Immature natural killer cell (primary cell): ENCODE measurements at places on chromosomes 2 and 18. TPM values are rescaled to one million over a fixed set of nuclear protein-coding genes. Genes with fewer than 3 reads are reported as not detected.

PDCL3 gene
- 61.5 TPM for polyA plus RNA-seq

DNA sequence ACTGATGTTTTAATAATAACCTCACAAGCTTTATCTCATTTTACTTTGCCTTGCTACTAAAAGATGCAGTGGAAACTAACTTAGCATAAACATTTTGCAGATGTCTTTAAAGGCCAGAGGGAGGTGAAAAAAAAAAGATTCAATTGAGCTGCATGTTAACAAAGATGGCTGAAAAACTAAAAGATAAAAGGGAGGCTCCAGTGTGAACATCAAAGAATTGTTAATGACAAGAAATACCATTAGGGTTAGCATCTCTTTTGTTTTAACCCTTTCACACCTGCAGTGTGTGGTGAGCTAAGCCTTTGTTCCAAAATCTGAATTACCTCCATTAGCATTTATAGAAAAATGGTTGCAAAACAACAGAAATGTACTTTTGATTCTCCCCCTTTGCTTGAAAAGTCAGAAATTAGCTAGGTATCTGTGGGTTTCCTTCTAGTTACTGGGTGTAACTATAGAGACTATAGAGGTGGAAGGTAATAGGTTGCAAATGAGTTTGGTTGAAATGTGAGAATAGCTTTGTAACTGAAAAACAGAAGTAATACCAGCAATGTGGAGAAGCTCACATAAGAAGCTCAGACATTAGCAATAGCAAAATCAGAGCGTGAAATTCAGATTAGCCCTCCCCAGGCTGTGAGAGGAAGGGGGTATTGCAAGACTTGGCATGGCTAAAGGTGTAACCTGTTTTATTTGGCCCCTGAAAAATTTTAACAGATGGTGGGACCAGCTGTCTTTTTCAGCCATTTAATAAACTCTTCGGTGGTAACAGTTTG is 34.8 kb upstream of the SP5 start:
- no peaks in the 10 kb centered on the region for H3K36me3 ChIP-seq
- no peak overlapping the region for H3K27ac ChIP-seq
- no peak overlapping the region for H3K4me3 ChIP-seq
- peaks cover 5% of the 10 kb centered on the region for H3K27me3 ChIP-seq
- DNase-seq = no peak
- H3K4me1 ChIP-seq = no peaks in the 10 kb centered on the region

GRCh38 chr2:216634370-216635148 is 1.3 kb downstream of the IGFBP2 start:
- H3K4me3 ChIP-seq = peak overlapping the region; percentile 84
- H3K36me3 ChIP-seq = peaks cover 4% of the 10 kb centered on the region
- DNase-seq = no peak
- H3K27me3 ChIP-seq = peaks cover 39% of the 10 kb centered on the region
- peaks cover 31% of the 10 kb centered on the region for H3K4me1 ChIP-seq
- no peak overlapping the region for H3K27ac ChIP-seq

- no peak overlapping the region for H3K27ac ChIP-seq
- no peak overlapping the region for H3K4me3 ChIP-seq
- H3K4me1 ChIP-seq = no peaks in the 10 kb centered on the region
- no peak for DNase-seq
- no peaks in the 10 kb centered on the region for H3K36me3 ChIP-seq
- no peaks in the 10 kb centered on the region for H3K27me3 ChIP-seq
These were observed 74.3 kb upstream of the COL5A2 start for GRCh38 chr2:189253836-189254235.

GRCh38 chr18:10516078-10516477 is 9.7 kb upstream of the NAPG start:
- no peak overlapping the region for H3K27ac ChIP-seq
- no peak overlapping the region for H3K4me3 ChIP-seq
- H3K36me3 ChIP-seq = no peaks in the 10 kb centered on the region
- no peak for DNase-seq
